ENCODE measurements at places on chromosomes 7 and 10.

GRCh38 chr7:10875080-10875479 lies 98.6 kb upstream of the PHF14 start:
- no peak for DNase-seq

- DNase-seq = no peak
Observed at GRCh38 chr10:22604344-22605126, 109.8 kb downstream of the PIP4K2A start.

DNA sequence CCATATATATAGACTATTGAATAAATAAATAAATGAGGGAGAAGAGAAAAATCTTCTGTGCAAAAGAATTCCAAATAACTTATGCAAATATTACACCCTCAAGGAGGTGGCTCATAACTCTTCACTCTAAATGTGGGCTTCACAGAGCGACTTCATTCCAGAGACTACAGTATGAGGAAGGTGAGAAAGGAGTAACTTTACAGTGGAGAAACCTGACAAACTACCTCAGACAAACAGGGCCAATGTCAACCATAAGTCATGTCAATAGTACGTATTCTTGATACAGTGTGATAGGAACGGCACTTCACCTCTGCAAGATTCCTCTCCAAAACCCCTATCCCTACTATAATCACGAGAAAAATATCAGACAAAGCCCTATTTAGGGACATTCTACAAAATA lies 158.4 kb upstream of the NAMPT start:
- no peak for DNase-seq

GRCh38 chr7:19353180-19353579 lies 208.0 kb upstream of the FERD3L start:
- no peak for DNase-seq

GRCh38 chr10:33559105-33559504 lies 224.6 kb upstream of the NRP1 start:
- no peak for DNase-seq

DNA sequence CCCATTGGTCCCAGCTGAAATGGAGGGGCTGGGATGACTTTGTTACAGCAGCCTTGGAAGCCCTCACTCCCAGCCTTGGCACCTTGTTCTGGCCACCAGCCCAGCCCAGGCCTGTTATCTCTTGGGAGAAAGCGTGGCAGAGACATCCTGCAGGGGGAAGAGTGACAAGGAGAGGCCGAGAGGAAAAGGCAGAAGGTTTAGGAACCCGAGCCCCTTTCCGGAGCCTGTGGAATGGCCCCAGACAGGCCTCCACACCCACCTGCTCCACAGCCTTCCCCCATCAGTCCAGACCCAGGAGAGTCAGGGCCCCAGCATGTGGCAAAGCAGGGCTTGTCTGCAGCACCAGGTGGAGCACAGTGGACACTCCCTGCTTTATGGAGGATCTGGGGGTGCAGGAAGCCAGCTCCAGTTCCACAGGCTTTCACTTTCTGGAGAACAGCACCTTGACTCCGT lies 24.1 kb upstream of the TRIM8 start:
- no peak for DNase-seq

GRCh38 chr7:6477318-6477660 lies 29.5 kb upstream of the DAGLB start:
- no peak for DNase-seq

- no peak for DNase-seq
Observed at GRCh38 chr10:97919012-97919411, 69.4 kb downstream of the GOLGA7B start.

GRCh38 chr7:9945857-9946256 lies 1027.8 kb upstream of the PHF14 start:
- DNase-seq = no peak

- DNase-seq = no peak
Observed at GRCh38 chr10:84606428-84606827, 278.0 kb downstream of the CCSER2 start.

DNA sequence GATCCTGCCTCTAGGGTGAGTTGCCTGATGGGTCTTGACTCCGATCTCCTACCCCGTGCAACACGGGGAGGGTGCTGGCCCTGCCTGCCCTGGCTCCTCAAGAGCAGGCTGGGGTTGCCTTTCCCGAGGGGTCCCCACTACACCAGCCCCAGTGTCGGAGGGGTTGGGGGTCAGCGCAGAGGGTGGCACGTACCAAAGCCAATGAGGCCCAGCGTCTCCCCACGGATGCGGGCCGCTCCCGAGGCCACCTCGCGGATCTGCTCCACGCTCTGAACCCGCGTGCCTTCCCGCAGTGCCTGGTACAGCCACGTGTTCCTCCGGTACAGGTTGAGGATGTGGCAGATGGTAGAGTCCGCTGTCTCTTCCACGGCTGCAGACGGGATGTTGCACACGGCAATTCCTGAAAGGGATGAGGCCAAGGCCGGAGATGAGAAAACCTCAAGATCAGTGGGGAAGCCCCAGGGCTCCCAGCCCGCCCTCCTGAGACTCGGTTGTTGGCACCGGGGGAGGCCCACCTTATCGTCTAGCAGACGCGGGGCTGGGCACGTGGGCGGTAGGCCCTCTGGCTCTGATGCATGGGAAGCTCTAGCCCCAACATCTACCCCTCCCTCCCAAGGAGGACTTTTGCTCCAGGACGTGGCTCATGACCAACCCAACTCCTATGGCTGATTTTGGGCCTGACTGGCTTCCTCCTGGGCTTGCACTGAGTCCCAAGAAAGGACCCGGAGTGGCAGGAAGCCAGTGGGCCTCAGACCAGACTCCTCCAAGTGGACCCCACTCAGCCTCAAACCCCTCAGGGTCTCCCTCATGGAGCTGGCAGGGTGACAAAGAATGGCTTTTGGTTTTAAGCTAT lies 56.1 kb downstream of the ZRANB1 start:
- no peak for DNase-seq

- DNase-seq = no peak
Observed at GRCh38 chr7:3294432-3295100, 6.5 kb upstream of the SDK1 start.

GRCh38 chr10:29522918-29523317 lies 111.9 kb downstream of the SVIL start:
- DNase-seq = no peak
